Brain (organoid and tissue), 16 donors: ENCODE measurements at places on chromosomes 5 and 9. TPM values are rescaled to one million over a fixed set of nuclear protein-coding genes. Genes with fewer than 3 reads are reported as not detected.

GRCh38 chr9:128151309-128152132, 2.3 kb downstream of the LCN2 start:
- no peak for DNase-seq

- DNase-seq: no peak
These were observed 254.2 kb upstream of the TRPC7 start for GRCh38 chr5:136619556-136619955.

ALDH1A1 gene
- 31.0 TPM for polyA plus RNA-seq

DAPK1 gene
- 2.8 TPM for polyA plus RNA-seq

GRCh38 chr9:93830012-93830596, 125.1 kb downstream of the BARX1 start:
- DNase-seq: no peak

ADRB2 gene
- polyA plus RNA-seq: 0.53 TPM

DNA sequence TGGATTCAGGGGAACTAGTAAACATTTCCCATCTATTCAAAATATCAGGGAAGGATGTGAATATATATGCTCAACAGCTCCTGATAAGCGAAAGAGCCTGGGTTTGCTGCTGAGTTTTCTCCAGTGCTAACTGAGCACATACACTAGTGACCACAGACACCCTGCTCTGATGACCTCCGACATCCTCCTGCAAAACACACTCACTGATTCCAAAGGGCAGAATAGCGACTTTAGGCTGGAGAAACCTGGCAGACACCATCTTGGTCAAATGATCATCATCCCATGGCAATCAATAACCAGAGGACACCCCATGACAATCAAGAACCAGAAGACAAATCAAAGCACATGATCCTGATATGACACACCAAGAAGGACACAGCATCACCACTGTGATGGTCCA, 9.2 kb upstream of the GADD45G start:
- no peak for DNase-seq

CATSPER3 gene
- 0.41 TPM for polyA plus RNA-seq

FOXD4 gene
- not detected for polyA plus RNA-seq

DNA sequence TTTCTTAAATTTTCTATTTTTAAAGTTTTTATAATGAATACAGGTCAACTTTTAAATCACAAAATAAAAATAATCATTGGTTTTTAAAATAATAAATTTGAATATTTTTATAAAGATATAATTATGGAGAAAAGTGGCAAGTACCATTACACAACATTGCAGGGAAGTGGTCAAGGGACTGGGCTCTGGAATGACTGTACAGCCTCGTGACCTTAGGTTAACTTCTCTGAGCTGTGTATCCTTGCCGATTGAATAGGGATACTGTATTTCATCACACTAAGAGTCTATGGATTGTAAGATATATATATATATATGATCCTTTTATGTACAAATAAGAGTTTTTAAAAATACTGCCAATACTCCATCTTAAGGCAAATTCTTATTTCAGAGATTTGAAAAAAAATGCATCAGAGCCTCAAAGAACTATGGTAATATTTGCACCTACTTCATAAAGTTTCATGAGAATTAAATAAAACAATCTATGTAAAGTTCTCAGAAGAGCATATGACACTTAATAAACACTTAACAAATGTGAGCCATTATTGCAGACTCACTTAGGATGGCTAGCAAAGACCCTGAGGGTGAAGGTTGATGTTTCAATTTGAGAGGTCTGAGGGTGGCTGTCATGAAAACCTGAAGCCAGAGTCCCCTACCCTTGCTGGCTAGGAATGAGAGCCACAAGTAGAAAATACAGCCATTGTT, 136.5 kb downstream of the CCDC192 start:
- no peak for DNase-seq

DNA sequence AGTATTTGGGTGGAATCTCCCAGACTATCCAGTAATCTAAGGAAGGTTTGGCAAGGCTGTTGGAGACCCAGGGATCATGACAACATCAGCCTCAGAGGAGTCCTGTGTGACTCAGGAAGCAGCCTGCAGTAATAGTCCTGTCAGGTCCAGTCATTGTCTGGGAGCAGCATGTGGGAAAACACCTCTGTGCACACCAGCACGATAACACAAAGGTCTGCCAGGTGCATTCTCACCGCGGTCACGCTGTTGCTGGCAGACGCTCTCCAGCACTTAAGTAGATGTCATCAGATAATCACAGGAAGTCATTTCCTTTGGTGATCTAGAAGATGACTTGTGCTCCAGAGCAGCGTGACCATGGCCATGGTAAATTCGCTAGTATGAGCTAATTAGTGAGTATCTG, 99.2 kb upstream of the IQGAP2 start:
- DNase-seq: no peak
